ENCODE measurements at places on chromosomes 3 and 15.

DNA sequence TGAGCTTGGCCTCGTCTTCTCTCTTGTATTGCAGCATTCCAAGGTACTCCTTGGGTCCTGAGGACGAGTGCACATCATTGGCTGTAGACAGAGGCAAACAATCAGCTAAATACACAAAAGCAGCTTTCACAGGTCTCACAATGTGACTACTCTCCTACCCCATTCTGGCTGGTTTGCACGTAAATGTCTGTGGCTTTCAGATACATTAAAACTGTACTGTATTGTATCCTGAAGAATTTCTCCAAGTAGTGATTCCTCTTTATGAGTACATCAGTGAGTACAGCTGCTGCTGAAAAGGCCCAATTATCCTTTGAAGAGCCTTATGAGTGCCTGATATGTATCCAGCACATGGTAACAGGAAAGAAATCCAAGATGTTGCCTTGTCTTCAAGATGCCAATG lies 22.0 kb upstream of the GNB5 start:
- no peak for DNase-seq

DNA sequence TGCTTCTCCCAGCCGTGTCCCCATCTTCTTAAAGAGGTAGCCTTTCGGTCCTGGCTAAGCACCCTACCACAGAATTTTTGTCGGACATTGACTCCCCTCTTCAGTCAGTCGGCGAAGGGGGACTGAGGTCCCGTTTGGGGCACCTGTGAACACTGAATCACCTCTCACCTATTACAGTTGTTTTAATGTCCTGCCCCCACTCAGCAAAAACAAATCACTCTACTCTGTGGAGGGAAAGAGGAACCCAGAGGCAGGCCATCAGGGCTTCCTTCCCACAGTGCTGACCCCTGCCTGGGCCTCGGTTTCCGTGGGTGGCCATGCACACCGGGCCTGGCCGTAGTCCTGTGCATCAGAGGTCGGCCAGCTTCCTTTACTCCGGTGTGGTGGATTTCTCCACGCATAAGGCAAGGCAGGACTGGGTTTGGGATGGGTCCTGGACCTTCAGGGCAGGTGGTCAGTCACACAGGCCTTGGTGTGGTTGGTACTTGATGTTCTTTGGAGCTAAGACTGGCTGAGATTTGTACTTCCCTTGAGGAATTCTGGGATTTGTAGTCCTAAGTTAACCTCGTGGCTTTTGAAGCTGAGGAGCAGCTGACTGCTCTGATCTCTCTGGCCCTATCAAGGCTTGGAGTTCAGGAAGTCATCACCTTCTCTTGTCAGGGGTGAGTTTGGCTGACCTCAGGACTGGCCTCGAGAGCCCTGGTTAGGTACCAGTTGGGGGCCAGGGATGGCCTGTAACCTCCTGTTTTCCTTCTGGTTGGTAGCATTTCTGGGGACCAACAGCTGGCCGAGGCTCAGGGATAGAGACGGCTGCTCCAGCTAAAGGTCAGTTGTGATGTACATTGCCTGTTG lies 627 bp upstream of the FAM131A start:
- DNase-seq, result peak; percentile 51

GRCh38 chr3:156677536-156677935 lies 3.1 kb downstream of the TIPARP start:
- DNase-seq, result no peak

DNA sequence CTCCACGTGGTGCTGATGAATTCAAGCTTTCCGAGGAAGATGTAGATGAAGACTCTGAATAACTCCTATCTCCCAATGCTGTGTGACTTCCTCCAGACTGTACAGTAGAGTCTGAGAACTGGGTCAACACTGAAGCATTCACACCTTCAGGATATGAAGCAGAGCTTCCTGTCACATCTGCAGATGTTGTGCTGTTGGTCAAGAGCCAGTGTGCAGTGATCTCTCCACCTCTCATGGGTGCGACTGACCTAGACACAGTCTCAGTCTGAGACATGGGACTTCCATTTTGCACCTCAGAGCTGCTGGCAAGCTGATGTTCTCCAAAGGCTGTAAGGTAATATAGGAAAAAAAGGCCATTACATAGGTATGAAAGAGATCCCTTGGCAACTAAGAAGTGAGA lies 36.5 kb downstream of the HEG1 start:
- DNase-seq, result no peak

GRCh38 chr15:100889385-100890050 lies 9.9 kb downstream of the ALDH1A3 start:
- peak; percentile 84 for DNase-seq

DNA sequence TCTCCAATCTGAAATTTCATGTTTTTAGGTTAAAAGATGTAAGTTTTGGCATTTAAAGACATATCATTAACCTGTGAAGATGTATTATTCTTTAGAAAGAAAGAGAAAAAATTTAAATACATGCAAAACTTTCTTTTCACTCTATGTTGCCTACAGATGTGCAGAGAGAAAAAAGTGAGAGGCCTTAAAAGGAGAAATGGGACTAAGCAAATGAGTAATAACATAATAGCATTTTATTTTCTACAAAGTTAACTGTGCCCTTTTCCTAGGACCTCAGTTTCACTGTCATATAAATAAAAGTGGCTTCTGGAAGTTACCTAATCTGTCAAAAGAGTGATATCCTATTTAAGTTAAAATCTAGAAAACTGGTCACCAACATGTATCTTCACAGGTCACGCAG lies 16.1 kb downstream of the DAZL start:
- no peak for DNase-seq

- no peak for DNase-seq
Measured at GRCh38 chr3:85313380-85313779, 354.6 kb downstream of the CADM2 start.

GRCh38 chr3:29072611-29073010 lies 208.3 kb upstream of the RBMS3 start:
- peak; percentile 20 for DNase-seq

DNA sequence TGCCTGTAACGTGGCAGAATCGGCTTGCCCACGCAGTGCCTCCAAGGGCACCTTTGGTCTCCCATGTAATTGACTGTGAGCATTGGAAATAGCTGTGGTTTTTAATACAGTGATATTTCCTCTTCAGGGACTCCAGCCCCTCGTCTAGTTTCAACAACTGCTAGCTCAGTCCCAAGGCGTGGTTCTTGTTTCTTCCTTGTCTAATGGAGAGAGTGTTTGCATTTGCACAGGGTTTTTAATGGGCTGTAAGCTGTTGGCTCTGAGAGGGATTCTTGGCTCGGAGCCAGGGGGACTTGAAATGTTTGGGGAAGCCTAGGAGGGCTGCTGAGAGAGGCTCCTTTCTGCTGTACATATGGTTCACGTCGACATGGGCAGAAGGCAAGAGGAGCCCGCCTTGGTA lies 86.2 kb downstream of the THSD4 start:
- DNase-seq, result no peak

- DNase-seq, result no peak
Measured at GRCh38 chr3:100913870-100914648, 79.2 kb downstream of the ABI3BP start.

GRCh38 chr3:68771681-68772080 lies 160.7 kb downstream of the TAFA4 start:
- no peak for DNase-seq

DNA sequence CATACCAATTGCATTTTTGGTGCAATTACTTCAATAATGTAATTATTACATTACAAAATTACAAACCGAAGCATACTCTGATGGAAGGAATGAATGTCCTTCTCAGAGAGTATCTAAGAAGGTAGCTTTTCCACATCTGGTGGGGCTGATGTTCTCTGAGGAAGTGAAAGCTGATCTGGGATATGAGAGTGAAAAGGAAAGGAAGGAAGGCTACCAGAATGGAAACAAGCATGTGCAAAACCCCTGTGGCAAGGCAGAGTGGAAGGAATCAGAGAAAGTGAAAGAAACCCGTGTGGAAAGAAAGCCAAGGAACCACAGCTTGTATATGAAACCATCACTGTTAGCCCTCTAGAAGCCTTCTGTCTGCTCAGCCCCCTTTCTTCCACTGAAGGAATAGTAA lies 35.3 kb upstream of the GOLGA8A start:
- no peak for DNase-seq

DNA sequence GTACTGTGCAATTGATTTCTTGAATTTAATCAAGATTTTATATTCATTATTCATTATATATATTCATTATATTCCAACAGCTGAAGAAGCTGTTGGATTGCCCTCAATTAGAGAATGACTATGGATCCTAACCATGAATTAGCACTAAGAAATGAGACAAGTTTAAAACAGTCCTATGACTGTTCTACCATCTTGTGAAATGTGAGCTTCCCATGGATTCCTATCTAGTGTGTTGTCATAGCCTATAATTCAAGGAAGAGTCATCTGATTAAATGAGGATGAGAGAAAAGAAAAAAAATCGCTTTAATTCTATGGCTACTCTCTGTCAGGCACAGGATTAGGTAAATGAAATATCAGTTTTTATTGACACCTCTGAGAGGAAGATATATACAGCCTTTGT lies 696.6 kb upstream of the NAALADL2 start:
- DNase-seq, result no peak

GRCh38 chr3:1727242-1727641 lies 371.4 kb upstream of the CNTN4 start:
- no peak for DNase-seq

DNA sequence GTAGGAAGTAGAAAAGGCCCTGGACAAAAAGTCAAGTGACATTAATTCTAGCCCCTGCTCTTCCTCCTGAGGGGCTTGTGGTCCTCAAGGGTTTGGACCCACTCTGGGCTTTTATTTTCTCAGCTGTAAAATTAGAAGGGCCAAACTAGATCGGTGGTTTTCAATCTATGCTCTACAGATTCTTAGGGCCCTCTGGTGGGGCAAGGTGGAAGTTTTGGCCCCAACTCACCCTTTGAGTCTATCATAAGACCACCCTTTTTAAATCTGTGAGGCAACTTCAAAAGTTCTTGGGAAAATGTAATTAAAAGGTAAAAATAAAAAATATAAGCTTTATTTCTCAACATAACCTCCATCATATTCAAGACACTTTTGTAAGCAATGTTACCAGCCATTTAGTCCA lies 25.6 kb upstream of the CFAP161 start:
- DNase-seq, result no peak

- DNase-seq, result peak; percentile 45
Measured at GRCh38 chr3:152416808-152417580, 148.3 kb downstream of the MBNL1 start.

DNA sequence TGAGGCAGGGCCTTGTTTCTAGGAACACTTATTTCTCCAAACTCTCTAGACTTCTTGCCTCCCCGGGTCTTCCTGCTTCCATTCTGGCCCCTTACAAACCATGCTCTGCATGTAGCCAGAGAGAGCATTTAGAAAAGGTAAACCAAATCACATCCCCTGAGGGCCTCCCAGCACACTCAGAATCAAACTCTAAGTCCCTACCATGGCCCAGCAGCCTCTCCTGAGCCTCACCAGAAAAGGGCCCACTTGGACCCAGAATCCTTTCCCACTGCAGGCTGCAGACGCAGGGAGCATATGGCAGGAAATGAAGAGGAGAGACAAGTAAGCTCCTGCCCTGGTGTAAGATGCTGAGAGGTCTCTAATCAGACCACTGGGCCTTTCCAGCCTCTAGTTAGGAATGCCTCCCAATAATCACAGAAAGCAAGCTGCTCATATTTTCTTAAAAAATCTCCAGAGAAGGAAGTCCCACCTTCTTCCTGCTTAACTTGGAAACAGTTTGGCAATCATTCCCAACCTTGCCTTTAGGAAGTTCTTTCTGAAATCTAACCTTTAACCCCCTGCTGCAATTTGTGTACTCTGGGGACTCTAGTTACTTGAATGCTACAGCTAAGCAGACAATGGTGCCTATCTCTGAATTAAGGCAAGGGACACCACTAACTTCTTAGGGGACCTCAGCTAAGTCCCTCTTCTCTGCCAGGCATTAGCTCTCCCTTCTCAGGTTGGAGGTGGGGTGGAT lies 4.2 kb downstream of the AMOTL2 start:
- DNase-seq, result no peak

DNA sequence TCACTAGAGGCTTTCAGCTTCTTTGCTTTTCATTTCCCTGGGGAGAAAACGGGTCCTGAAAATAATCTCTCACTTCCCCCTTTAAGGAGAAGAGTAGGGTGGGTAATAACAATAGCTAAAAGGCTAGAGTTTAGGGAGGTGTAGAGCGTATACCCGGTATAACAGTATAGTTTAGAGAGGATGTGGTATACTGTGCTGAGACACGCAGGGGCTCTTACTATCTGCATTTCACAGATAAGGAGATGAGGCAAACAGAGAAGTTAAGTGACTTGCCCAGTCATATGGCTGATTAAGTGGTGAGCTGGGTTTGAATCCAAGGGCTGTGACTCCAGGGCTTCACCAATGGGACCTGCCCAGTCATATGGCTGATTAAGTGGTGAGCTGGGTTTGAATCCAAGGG lies 15.0 kb upstream of the KCNMB3 start:
- no peak for DNase-seq

GRCh38 chr15:69342460-69343076 lies 43.9 kb downstream of the PAQR5 start:
- DNase-seq, result no peak

GRCh38 chr15:40787344-40787841 lies 17.6 kb downstream of the C15orf62 start:
- DNase-seq, result peak; percentile 97

DNA sequence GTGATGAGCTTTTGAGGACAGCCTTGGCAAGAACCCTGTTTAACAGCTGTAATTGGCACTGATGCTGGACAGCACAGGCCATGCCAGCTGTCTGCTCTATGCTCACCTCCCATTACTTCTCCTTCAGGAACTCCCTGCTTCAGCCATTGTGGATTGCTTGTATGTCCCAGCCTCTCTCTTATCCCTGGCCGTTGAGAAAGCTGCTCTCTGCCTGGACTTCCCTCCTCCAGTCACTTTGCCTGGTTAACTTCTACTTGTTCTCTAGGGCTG lies 444.5 kb downstream of the EPHB1 start:
- no peak for DNase-seq

DNA sequence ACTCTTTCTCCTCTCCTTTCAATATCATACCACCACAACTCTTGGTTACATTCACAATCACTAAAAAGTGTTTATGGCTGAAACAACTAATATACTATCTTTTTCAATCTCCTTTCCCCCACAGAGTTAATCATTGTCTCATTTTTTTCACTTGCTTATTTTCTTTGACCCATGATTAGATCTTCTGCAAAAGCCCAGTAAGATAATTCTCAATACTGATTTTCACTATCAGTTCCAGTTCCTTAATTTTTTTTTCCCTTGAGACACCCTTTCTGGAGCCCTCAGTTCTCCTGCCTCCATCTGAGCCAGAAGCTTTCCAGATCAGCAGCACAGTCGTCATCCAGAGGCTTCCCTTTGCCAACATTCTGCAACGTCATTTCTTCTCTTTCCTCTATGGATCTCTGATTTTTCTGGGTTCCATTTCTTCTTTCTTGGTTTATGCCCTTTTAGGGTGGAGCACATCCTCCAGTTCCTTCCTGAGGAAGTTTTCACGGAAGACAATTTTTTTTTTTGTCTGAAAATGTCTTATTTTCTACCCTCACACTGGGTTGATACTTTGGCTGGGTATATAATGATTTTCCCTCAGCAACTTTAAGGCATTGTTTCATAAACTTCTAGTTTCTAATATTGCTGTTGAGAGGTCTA lies 88.7 kb upstream of the C15orf39 start:
- DNase-seq, result no peak

- DNase-seq, result no peak
Measured at GRCh38 chr15:58900631-58901030, 32.8 kb downstream of the SLTM start.
